Body of pancreas (tissue), 4 donors: ENCODE measurements at places on chromosomes 13 and 19. TPM values are rescaled to one million over a fixed set of nuclear protein-coding genes. Genes with fewer than 3 reads are reported as not detected.

The TTC9B gene
- not detected for total RNA-seq

The PABPC3 gene
- not detected for total RNA-seq

The FXYD1 gene
- total RNA-seq = 1.6 TPM

The KIR3DL2 gene
- total RNA-seq = not detected

The ANGPTL8 gene
- not detected for total RNA-seq

The PGLYRP1 gene
- total RNA-seq = not detected

The TUBB4A gene
- 3.0 TPM for total RNA-seq

The KCNC3 gene
- 6.3 TPM for total RNA-seq

The NBEA gene
- total RNA-seq = 9.6 TPM

The ZNF491 gene
- 1.0 TPM for total RNA-seq

The ZNF845 gene
- total RNA-seq = 3.0 TPM

The PNMA8B gene
- total RNA-seq = 2.6 TPM

The NKG7 gene
- not detected for total RNA-seq

The FUT3 gene
- total RNA-seq = 5.7 TPM

The NALCN gene
- total RNA-seq = 1.6 TPM

The ZNF808 gene
- total RNA-seq = 9.3 TPM

The ODAD3 gene
- 0.26 TPM for total RNA-seq

The ZIK1 gene
- 0.78 TPM for total RNA-seq

The TRPC4 gene
- 0.33 TPM for total RNA-seq

The NANOS3 gene
- total RNA-seq = not detected

The TEX29 gene
- total RNA-seq = not detected

The GJB2 gene
- total RNA-seq = 2.3 TPM

The DOCK6 gene
- total RNA-seq = 89.2 TPM

The DIAPH3 gene
- total RNA-seq = 0.78 TPM

The SHISA7 gene
- total RNA-seq = not detected

The POLD1 gene
- 13.8 TPM for total RNA-seq

The RXFP2 gene
- not detected for total RNA-seq

The CALR gene
- total RNA-seq = 388 TPM

The AMH gene
- total RNA-seq = 0.99 TPM

The LHB gene
- 45.8 TPM for total RNA-seq

The NTN5 gene
- total RNA-seq = not detected

The CEACAM4 gene
- not detected for total RNA-seq

The ZNF665 gene
- 3.3 TPM for total RNA-seq

The MAG gene
- total RNA-seq = not detected

The SCN1B gene
- total RNA-seq = 2.3 TPM

The ZNF681 gene
- total RNA-seq = 2.1 TPM

The HSPB6 gene
- 35.0 TPM for total RNA-seq

The IRS2 gene
- total RNA-seq = 22.7 TPM

The FBXL12 gene
- 16.1 TPM for total RNA-seq

The BRCA2 gene
- total RNA-seq = 1.0 TPM

The CCDC70 gene
- total RNA-seq = not detected

The PDX1 gene
- total RNA-seq = 25.1 TPM

The ANGPTL4 gene
- total RNA-seq = 68.7 TPM

The APLP1 gene
- total RNA-seq = 40.9 TPM

The MAP4K1 gene
- total RNA-seq = 2.9 TPM

The DCLK1 gene
- total RNA-seq = 2.6 TPM

The C19orf53 gene
- 47.7 TPM for total RNA-seq

The GARIN5A gene
- not detected for total RNA-seq

The ZNF607 gene
- 2.0 TPM for total RNA-seq

The MYO16 gene
- total RNA-seq = 0.78 TPM

The ADM5 gene
- not detected for total RNA-seq
